ENCODE measurements at places on chromosomes 3 and 15. TPM values are rescaled to one million over a fixed set of nuclear protein-coding genes. Genes with fewer than 3 reads are reported as not detected.

DNA sequence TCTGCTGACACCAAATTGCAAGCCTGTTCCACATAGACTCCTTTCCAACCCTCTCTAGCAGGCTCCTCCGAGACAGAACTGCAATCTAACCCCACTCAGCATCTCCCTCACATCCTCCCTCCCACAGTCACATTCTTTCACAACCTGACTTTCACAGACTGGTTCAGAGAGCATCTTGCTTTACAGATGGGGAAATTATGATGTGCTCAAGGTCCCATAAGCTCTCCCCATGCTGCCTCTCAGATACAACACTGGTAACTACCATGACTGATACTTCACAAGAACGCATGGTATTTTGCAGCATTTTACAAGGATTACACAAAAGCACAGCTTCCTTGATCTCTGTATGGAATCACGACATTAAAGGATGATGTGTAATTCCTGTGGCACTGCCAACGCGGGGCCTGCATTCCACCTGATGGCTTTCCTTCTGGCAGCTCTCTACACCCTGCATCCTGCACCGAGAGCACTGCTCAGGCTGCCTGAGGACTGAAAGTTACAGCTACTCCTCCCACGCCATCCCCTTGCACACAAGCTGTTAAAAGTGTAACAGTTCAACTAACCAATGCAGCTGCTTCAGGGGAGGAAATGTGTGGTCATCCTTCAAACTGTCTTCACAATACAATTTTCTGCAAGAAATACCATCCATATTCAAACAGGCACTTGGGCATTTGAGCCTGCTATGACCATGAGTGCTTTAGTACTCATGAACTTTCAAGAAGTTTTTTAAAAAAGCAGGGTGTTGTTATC is 27.6 kb downstream of the TBC1D2B start:
- DNase-seq: no peak

The TMEM158 gene
- 25.8 TPM for total RNA-seq

The CGNL1 gene
- 2.2 TPM for total RNA-seq

The SERPINI2 gene
- 0.27 TPM for total RNA-seq

The ACTRT3 gene
- 1.2 TPM for total RNA-seq

The CMTM8 gene
- total RNA-seq: 19.4 TPM

Data from HCT116 (cell line).